ENCODE measurements at places on chromosomes 5 and 9. TPM values are rescaled to one million over a fixed set of nuclear protein-coding genes. Genes with fewer than 3 reads are reported as not detected.

GRCh38 chr5:1652873-1653697 lies 129.3 kb upstream of the LPCAT1 start:
- no peak overlapping the region for H3K4me3 ChIP-seq
- no peak for DNase-seq
- no peaks in the 10 kb centered on the region for H3K36me3 ChIP-seq
- peaks cover 88% of the 10 kb centered on the region for H3K27me3 ChIP-seq
- no peaks in the 10 kb centered on the region for H3K4me1 ChIP-seq

DNA sequence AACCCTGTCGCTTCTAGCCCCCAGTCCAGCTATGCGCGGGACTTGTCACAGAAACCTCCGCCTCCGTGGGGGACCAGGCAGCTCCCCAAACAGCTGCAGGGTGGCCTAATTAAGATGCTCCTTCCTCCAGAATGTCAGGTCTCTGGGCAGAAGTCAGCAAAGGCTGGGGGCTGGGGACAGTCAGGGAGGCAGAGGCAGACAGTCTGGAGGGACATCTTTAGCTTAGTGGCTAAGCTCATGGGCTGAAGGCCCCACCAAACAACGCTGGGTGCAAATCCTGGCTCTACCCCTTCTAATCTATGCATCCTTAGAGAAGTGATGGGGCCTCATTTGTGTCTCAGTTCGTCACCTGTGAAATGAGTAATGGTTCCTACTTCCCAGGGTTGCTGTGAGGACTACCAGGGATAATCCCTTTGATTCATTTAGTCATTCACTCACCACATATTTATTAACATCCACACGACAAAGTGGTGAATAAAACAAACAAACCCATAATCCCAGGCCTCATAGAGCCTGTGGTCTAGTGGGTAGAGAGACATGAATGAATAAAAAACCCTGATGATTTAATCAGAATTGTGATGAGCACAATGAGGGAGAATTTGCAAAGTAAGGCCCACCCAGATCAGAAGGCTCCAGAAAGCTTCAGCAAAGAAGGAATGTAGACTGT lies 20.2 kb upstream of the MED27 start:
- H3K36me3 ChIP-seq = no peaks in the 10 kb centered on the region
- H3K4me3 ChIP-seq = no peak overlapping the region
- H3K4me1 ChIP-seq = no peaks in the 10 kb centered on the region
- no peak for DNase-seq

DNA sequence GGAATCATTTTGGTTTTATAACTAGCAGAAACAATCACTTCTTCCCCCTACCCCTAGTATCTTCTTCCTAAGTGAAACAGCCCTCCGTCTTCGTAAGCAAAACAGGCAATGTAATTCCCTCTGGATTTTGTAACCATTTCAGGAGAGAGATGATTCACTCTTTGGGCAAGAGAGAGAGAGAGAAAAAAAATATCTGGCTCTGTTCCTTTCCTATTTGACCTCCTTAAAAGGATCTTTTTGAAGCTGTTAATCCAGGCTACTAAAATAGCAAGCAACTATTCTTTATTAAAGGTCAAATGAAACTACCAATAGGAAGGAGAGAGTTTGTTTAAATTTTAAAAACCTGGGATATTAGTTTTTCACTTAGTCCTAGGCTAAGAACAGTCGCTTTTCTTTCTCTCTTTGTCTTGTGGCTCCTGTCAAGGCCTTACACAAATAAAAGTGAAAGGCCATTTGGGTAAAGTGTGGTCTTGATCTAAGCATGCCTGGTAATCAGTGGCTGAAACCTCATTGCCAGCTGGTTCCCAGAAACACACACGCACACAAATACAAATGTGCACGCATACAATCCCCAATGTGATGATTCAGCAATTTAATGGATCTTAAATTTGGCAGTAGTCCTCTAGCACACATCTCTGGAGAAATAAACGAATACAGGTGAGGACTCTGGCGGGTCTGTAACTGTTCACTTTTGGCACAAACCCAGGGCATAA lies 70.2 kb downstream of the PRUNE2 start:
- H3K27me3 ChIP-seq = no peaks in the 10 kb centered on the region
- peaks cover 5% of the 10 kb centered on the region for H3K4me1 ChIP-seq
- peak overlapping the region; percentile 67 for H3K27ac ChIP-seq

- no peaks in the 10 kb centered on the region for H3K36me3 ChIP-seq
- H3K4me1 ChIP-seq = peaks cover 7% of the 10 kb centered on the region
- no peak for DNase-seq
- H3K27ac ChIP-seq = no peak overlapping the region
- H3K27me3 ChIP-seq = no peaks in the 10 kb centered on the region
- no peak overlapping the region for H3K4me3 ChIP-seq
These were observed 178.0 kb downstream of the YIPF5 start for GRCh38 chr5:143992496-143992895.

GRCh38 chr5:14920121-14920520 lies 48.5 kb upstream of the ANKH start:
- H3K4me3 ChIP-seq = no peak overlapping the region
- peaks cover 2% of the 10 kb centered on the region for H3K36me3 ChIP-seq
- DNase-seq = no peak
- H3K27ac ChIP-seq = no peak overlapping the region

DNA sequence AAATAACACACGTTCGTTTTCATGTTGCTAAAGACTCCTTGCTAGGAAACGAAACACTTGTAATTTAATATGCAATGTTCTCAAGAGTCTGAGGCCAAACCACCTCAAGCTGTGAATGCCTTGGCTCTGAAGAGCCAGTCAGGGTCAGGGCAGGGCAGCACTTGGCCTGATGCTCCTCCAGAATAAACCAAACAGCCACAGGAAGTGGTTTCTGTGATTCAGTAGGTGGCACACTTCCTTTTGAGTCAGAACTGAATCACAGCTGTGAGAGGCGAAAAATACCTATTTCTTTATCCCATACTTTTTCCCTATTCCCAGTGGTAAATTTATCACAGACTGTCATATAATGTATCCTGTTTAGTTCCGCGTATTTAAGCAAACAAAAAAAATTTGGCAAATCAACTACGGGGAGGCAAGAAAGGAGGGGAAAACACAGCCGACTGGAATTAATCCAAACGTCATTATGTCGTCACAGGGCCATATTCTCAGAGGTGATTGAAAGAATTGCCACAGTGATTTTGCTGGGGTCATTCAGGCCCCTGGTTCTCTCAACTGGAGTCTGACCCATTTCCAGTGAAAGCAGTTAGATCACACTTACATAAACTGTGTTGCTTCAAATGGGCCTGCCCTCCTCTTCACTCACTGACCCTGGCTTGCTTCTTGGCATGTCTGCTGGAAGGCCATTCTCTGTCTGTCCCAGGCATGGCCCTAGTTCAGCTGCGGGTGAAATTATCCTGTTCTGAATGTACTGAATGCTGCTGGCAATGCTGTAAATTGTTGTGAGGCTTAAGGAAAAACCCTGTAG lies 71.2 kb downstream of the ARRDC3 start:
- peaks cover 18% of the 10 kb centered on the region for H3K4me1 ChIP-seq
- H3K4me3 ChIP-seq = no peak overlapping the region
- no peak for DNase-seq
- H3K36me3 ChIP-seq = no peaks in the 10 kb centered on the region
- H3K27me3 ChIP-seq = no peaks in the 10 kb centered on the region
- peak overlapping the region; percentile 71 for H3K27ac ChIP-seq

- H3K27me3 ChIP-seq = peaks cover 18% of the 10 kb centered on the region
- no peak overlapping the region for H3K4me3 ChIP-seq
- no peaks in the 10 kb centered on the region for H3K36me3 ChIP-seq
- H3K27ac ChIP-seq = no peak overlapping the region
- peaks cover 12% of the 10 kb centered on the region for H3K4me1 ChIP-seq
These were observed 25.5 kb downstream of the PLAC8L1 start for GRCh38 chr5:146079695-146080373.

GRCh38 chr9:15873573-15874177 lies 320.8 kb downstream of the CCDC171 start:
- H3K4me3 ChIP-seq = no peak overlapping the region
- H3K4me1 ChIP-seq = peaks cover 14% of the 10 kb centered on the region
- DNase-seq = no peak
- no peak overlapping the region for H3K27ac ChIP-seq
- no peaks in the 10 kb centered on the region for H3K36me3 ChIP-seq

DNA sequence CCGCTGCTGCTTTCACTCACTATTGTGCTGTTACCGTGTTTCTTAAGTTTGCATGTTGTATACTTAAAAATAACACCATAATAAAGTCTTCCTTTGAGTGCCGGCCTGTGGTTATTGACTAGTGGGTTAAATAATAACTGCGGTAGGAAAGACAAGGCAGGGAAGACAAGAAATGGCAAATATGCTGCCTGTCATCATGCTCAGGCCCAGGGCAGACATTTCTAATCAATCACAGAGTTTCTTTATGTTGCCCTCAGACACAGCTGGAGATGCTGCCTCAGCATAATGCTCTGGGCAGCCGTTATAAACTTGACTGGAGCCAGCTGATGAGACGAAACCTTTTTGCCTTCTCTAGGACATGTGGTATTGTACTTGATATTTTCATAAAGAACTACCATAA lies 215.0 kb downstream of the GAPVD1 start:
- H3K36me3 ChIP-seq = peaks cover 15% of the 10 kb centered on the region
- no peak overlapping the region for H3K4me3 ChIP-seq
- DNase-seq = no peak
- no peak overlapping the region for H3K27ac ChIP-seq
- H3K27me3 ChIP-seq = no peaks in the 10 kb centered on the region

GRCh38 chr5:72244862-72245371 lies 75.1 kb downstream of the MRPS27 start:
- no peak for DNase-seq
- H3K4me3 ChIP-seq = no peak overlapping the region
- H3K27me3 ChIP-seq = no peaks in the 10 kb centered on the region

DNA sequence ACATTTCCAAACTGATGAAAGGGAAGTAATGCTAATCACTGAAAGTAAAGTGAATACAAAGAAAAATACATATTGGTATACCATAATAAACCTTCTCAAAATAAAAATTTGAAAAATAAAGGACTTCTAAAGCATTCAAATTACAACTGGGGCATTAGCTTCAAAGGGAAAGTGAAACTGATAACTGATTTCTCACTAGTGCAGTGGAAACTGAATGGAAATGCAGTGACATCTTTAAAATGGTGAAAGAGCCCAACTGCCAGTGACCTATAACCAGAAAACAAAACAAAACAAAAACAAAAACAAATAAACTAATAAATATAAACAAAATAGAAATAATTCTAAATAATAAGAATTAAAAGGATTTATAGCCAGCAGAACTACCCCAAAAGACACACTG lies 297.5 kb upstream of the GRIN3A start:
- no peak for DNase-seq
- H3K27ac ChIP-seq = no peak overlapping the region
- peaks cover 3% of the 10 kb centered on the region for H3K27me3 ChIP-seq
- no peaks in the 10 kb centered on the region for H3K36me3 ChIP-seq

DNA sequence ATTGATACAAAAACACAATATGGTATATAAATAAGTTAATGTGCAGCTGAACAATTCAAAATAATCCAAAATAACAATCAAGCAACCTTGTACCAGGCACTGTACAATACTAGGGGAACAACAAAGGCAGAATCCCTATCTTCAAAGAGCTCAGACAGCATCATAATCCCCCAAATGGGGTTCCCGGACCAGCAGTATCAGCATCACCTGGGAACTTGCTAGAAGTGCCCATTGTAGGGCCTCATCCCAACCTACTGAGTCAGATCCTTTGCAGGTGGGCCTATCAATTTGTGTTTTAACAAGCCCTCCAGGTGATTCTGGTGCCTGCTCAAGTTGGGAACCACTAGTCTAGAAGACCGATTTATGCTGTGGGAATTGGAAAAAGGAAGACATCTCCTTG lies 27.1 kb downstream of the SLIT3 start:
- no peak for DNase-seq
- H3K4me1 ChIP-seq = no peaks in the 10 kb centered on the region

- peak overlapping the region; percentile 96 for H3K27ac ChIP-seq
- no peak for DNase-seq
- H3K36me3 ChIP-seq = peaks cover 2% of the 10 kb centered on the region
- peaks cover 17% of the 10 kb centered on the region for H3K4me1 ChIP-seq
These were observed 1.0 kb downstream of the NIPSNAP3A start for GRCh38 chr9:104748359-104749031.

DNA sequence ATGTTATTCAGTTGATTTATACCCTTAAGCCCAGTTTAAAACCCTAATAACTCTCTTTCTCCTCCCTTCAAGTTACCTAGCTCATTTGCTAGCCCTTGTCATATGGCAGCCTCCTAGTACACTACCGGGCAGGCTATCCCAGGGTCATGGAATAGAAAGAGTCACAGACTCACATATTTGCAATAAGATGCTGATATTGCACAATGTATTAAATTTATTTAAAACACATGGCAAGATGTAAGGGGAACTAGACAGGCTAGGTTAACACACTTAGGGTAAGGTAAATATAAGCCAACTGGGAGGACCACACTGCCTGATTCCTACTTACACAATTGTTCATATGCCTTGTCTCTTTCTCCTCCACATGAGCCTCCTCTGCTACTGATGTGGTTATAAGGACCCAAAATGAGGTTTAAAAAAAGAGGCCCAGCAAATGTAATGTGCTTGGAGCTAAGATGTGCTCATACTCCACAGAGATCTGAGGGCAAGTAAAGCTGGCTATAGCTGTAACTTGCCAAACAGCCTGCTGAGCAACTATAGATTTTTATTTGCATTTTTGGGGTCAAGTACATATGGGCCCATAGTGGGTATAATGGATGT lies 130.0 kb downstream of the ENC1 start:
- peaks cover 7% of the 10 kb centered on the region for H3K4me1 ChIP-seq
- no peak overlapping the region for H3K27ac ChIP-seq
- no peak for DNase-seq
- H3K27me3 ChIP-seq = no peaks in the 10 kb centered on the region
- no peaks in the 10 kb centered on the region for H3K36me3 ChIP-seq
- no peak overlapping the region for H3K4me3 ChIP-seq

The PCDHA9 gene
- 4.0 TPM for total RNA-seq

The ZNF484 gene
- 14.2 TPM for total RNA-seq

The BTNL3 gene
- not detected for total RNA-seq

The PCDHA4 gene
- 20.9 TPM for total RNA-seq

The ZNF462 gene
- 140 TPM for total RNA-seq

The IRX2 gene
- 32.6 TPM for total RNA-seq

The RETREG1 gene
- total RNA-seq = 7.8 TPM

The ABHD17B gene
- 27.0 TPM for total RNA-seq

The ABCA1 gene
- total RNA-seq = 39.9 TPM

The RANBP17 gene
- total RNA-seq = 60.8 TPM

The ADAMTSL2 gene
- total RNA-seq = 7.0 TPM

The OSMR gene
- total RNA-seq = 5.9 TPM

Data from mesothelial cell of epicardium (in vitro differentiated cells).